ENCODE measurements at places on chromosomes 4 and X. TPM values are rescaled to one million over a fixed set of nuclear protein-coding genes. Genes with fewer than 3 reads are reported as not detected.

Gene SRPX
- total RNA-seq = 267 TPM

Gene GPRASP1
- 0.58 TPM for total RNA-seq

Gene NLGN3
- total RNA-seq = 0.10 TPM

Gene SSX4B
- total RNA-seq = not detected

- DNase-seq = no peak
Measured at GRCh38 chrX:118205421-118206395, 89.1 kb upstream of the KLHL13 start.

DNA sequence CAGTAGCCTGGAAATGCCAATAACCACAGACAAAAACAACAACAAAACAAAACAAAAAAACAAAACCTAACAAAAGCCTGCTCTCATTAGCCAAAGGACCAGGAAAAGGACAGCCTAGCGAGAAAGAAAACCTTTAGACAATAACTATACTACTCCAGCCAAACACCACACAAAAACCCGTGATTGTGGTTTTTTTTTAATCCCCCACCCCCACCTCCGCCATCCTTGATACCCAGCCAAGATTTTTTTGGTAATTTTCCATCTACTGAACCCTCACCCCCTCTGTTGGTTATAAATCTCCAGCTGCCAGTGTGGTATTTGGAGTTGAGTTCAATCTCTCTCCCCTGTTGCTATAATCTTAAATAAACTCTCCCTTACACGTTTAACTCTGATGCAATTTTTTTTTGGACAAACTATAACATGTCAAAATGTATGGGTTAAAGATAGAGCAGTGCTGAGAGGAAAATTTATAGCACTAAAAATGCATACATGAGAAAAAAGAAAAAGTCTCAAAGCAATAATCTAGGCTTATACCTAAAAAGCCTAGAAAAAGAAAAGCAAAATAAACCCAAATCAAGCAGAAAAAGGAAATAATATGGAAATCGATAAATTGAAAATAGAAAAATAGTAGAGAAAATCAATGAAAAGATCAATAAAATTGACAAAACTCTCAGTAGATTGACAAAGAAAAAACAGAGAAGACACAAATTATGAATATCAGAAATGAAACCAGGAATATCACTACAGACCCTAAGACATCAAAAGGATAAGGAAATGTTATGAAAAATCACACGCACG, 83.7 kb downstream of the NAT8L start:
- DNase-seq = no peak

DNA sequence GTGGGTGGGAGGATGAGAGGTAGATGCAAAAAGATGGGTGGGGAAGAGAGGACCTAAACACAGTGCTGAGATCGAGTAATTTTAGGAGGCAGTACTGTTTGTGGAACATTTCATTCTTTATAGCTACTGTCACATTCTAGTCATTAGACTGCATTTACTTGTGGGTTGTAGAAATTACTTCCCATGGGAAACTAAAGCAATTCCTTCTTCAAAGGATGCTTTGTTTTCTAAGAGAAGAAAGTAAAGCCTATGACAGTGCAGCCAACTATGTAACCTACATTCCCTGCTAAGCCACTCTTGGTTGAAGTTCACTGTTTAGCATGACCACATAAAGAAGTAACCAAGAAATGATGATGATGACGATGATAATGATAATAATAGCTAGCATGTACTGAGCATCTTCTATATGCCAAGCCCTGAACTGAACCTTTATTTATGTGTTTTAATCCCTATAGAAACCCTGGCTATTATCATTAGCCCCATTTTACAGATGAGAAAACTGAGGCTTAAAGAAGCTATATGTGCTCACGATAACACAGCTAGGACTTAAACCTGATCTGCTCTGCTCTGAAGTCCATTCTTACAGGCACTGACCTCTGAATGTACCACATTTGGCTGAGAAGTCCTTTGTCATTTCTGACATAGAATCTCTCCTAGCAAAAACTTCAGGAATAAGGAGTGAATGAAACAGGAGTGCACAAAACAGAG, 114.5 kb upstream of the KIT start:
- DNase-seq = no peak

- DNase-seq = no peak
Measured at GRCh38 chr4:140066031-140066930, 87.7 kb downstream of the MAML3 start.

DNA sequence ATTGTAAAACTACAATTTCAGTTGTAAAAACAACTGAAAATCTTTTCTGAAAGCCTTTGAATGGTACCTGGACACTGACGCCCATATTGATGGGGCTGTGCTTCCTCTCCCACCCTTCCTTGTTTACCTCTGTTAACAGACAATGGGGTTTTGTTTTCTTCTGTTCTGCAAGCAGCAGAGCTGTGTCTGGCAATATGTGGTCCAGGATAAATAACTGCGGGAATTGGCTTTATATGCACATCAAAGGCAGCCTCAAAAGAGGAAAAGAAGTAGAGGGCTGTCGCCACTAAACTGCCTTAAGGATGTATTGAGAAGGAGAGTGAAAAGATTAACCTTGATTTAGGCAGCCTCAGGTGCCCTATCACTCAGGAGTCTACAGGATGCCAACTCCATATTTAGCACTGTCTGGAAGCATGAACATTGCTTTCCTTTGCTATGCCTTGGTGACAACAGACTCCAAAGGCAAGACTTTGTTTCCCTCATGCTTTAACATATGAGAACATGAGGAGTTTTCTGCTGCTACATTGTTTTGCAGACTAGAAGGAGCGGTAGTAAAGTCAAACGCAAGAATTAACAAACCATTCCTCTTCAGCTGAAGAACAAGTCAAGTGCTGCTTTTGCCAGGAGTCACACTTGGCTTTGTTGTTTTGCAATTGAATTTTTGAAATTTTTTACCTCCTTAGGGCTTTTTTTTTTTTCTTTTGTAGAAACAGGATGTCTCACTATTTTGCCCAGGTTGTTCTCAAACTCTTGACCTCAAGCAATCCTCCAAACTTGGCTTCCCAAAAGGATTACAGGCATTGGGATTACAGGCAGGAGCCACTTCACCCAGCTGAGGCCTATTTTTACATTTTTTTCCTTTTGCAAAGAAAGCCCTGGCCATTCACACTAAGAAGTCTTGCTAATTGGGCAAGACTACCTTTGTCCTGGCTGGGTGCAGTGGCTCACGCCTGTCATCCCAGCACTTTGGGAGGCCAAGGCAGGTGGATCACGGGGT, 3.0 kb downstream of the IL21 start:
- no peak for DNase-seq

DNA sequence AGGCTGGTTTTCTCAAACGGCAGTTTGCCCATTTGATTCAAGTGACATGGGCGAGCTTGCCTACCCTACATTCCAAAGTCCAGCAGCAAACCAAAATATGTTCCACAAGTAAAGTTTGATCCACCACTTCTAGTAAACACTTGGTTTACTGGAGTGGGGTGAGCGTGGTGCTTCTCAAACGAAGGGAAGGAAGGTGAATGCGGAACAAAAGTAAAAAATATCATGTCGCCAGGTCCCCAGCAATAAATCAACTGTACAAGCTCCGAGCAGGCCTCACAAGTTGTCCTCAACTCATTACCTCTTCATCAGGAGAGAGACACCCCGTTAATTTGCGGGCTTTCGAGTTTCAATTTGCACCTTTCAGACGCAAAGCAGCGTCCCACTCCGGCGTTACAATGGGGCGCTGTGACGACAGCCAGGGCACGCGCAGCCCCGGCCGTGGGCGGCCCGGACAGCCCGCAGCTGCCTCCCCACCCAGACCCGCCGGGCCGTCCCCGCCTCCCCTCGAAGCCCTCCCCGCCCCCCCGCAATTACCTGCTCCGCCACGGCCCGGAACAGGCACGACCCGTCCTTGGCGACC, 1.0 kb downstream of the OTUD4 start:
- no peak for DNase-seq

DNA sequence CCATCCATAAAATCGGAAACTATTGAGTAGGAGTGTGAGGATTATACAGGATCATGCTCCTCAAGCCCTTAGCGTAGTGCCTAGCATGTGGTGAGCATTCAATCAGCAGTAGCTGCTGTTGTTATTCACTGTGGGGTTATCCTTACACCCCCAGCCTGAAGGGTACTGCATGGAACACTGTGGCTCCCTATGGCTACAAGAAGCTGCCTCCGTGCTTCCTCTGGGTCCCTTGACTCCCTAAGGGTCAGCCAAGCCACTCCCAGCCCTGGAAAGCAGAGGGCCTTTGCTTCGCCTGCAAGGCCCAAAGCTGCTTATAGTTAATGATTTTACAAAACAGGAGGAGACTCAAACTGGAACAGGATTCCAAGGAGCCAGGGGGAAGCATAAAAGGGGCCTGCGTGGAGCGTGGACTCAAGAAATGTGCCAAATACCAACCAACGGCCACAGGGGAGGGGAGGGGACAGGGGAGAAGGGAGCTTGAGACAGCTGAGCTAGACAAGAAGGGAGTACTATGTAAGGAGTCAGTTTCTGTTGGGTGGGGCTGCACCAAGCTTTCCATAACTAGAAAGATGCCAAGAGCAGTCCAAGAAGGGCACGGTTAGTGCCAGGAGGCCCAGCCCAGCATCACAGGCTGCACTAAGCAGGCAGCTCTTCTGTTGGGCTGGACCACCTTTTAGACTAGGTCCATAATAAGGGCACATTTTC, 15.9 kb downstream of the SEPTIN6 start:
- DNase-seq = no peak

- peak; percentile 16 for DNase-seq
Measured at GRCh38 chr4:48195374-48195773, 61.3 kb upstream of the TXK start.

DNA sequence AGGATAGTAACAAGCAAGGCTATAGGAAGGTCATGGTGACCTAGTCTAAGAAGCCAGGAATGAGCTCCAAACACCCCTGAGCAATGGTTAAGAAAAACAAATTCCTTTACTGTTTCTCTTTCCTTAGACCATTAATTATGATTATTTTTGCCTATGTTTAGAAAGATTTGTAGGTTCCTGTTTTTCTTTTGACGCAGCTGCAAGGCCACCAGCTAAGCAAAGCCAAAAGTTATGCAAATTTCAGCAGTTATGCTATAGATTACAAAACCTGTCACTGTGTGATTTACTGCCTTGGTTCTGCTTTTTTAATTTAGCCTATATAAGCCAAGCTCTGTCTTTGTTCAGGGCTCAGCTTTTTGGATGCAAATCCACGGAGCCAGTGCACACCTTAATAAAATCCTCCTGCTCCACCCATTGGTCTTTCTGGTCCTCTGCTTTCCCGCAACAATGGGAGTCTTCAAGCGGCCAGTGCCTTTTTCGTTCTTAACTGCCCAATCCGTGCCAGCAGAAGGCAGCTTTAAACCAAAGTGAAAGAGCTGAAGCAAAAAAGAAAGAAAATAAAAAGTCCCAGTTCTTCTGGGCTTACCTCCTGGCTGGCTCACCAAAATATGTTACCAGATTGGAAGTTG, 1.4 kb upstream of the CEP135 start:
- no peak for DNase-seq

- peak; percentile 4 for DNase-seq
Measured at GRCh38 chr4:154928640-154929257, 147.7 kb downstream of the RBM46 start.
